ENCODE measurements at places on chromosomes 12 and 14. TPM values are rescaled to one million over a fixed set of nuclear protein-coding genes. Genes with fewer than 3 reads are reported as not detected.

DNA sequence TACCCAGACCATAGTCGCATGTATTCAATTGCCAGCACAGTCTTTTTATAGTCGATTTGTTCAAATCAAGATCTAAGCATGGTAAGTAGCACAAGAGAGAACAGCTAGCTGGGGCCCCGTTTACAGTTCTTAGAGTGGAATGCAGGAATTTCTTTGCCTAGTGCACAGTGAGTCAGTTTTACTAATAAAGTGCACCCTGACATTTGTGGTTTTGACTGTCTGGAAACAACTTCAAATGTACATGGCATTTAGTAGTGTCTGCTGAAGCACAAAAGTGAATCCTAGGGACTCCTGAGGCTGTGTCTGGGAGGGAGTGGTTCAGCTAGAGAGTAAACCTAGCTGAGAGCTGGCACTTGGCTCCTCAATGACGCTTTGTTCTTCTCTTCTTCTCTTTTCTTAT is 64.9 kb downstream of the TMX1 start:
- DNase-seq = no peak
- no peak overlapping the region for H3K4me3 ChIP-seq
- H3K27me3 ChIP-seq = no peaks in the 10 kb centered on the region
- H3K36me3 ChIP-seq = no peaks in the 10 kb centered on the region
- H3K4me1 ChIP-seq = no peaks in the 10 kb centered on the region
- H3K27ac ChIP-seq = no peak overlapping the region

GRCh38 chr12:41663598-41664265 is 475.6 kb downstream of the PDZRN4 start:
- H3K4me1 ChIP-seq = no peaks in the 10 kb centered on the region
- H3K36me3 ChIP-seq = no peaks in the 10 kb centered on the region
- DNase-seq = no peak
- H3K27me3 ChIP-seq = no peaks in the 10 kb centered on the region
- no peak overlapping the region for H3K4me3 ChIP-seq

DNA sequence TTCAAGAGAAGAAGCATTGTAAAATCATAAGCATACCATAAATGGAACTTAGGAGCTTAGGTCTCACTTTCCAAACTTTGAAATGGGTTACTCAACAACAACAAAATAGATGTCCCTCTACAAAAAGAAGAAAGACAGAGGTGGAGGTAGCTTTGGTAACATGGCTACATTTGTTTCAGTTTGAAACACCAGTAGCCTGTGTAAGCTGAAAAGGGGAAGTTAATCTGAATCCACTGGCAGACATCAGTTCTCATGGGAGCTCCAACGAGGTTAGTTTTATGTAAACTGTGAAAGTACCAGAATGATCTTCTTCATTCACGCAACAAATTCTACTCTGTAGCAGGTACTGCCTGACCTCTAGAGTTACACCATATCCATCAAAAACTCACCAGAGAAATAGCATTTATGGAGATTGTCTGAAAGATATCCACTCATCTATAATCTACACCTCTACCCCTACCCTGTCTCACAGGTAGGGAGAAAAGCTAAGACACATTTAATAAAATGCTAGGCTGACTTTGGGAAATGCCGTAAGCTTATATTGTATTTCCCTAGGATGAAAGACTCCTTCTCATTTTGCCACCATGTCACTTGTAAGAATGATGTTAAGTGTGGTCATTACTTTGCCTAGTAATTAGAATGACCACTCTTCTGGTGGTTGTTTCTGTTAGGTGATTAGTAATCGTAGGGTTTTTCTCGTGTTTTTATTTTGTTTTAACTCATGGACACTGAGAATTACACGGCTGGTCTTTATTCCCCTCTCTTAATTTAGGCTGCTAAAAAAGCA is 224.1 kb downstream of the ASCL1 start:
- no peaks in the 10 kb centered on the region for H3K27me3 ChIP-seq
- H3K4me1 ChIP-seq = no peaks in the 10 kb centered on the region
- no peak overlapping the region for H3K4me3 ChIP-seq
- H3K27ac ChIP-seq = no peak overlapping the region

PRPH gene
- 50.0 TPM for total RNA-seq

GRCh38 chr14:96362071-96362964 is 823 bp downstream of the ATG2B start:
- peak overlapping the region; percentile 100 for H3K4me3 ChIP-seq
- H3K4me1 ChIP-seq = peaks cover 12% of the 10 kb centered on the region
- no peaks in the 10 kb centered on the region for H3K36me3 ChIP-seq
- H3K27me3 ChIP-seq = no peaks in the 10 kb centered on the region
- peak; percentile 43 for DNase-seq

DNA sequence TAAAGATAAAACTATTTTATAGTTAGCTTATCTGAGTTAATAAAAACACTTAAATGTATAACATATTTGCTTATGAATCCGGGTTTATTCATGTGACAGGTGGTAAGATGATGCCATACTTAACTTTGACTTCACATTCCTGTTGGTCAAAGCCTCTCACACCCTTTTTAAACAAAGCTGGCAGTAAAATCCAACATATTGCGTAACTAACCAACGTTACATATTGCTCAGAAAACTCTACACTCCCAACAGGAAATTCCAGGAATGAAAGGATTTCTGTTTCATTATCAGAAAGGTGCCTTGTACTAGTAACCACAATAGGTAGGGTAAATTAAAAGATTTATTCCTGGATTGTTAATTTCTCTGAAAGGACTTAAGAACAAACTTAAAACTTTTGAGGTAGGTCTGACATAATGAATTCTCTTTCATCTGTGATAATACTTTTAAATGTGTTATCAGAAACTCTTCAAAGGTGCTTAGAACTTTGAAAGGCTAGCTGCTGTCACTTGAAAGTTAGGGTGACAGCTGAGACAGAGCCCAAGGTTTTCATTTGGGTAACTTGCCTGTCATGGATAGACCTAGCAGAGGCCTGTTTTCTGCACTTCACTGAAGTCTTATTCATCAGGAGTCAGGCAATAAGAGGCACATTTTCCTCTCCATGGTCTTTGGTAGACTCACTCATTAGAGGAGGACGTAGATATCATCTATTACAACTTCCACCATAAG is 23.8 kb upstream of the CATSPERB start:
- peaks cover 2% of the 10 kb centered on the region for H3K4me1 ChIP-seq
- H3K36me3 ChIP-seq = no peaks in the 10 kb centered on the region
- H3K27me3 ChIP-seq = no peaks in the 10 kb centered on the region
- no peak overlapping the region for H3K27ac ChIP-seq
- no peak overlapping the region for H3K4me3 ChIP-seq

SETD1B gene
- 23.1 TPM for total RNA-seq

C12orf60 gene
- 11.7 TPM for total RNA-seq

DNA sequence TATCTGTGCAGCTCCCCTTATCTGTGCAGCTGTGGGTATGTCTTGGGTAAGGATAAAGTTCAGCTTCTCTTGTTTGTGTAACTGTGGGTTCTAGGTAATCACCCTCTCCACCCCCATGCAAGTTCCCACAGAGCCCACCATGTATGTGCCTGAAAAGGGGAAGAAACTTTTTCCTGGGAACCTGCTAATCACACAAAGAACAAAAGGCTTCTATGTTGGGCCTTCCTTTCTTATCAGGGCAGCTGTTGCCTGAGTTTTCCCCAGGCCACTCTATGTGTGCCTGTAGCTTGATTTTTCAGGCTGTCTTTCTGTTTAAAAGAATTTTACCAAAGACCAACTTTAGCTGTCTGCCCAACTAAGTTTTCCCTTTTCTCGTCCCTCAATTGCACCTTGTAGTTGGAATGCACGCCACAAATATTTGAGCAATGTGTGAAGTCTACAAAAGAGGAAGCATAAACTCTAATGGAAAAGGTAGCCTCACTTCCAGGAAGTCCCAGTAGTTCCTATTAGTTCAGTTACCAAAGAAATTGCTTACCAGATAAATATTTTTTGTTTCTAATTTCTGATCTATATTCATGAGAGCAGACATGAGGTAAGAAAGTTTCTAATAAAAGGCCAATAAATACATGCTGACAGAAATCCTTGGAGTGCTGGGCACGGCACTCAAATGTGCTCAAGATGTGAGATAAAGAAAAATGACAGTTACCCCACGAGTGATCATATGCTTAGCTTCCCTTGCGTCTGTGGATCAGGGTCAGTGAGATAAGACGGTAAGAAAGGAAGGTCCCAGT is 2.7 kb upstream of the GALC start:
- no peak overlapping the region for H3K4me3 ChIP-seq
- peak; percentile 49 for DNase-seq
- H3K36me3 ChIP-seq = no peaks in the 10 kb centered on the region
- no peaks in the 10 kb centered on the region for H3K27me3 ChIP-seq

GRCh38 chr14:37862263-37862662 is 266.8 kb downstream of the TTC6 start:
- no peaks in the 10 kb centered on the region for H3K4me1 ChIP-seq
- H3K4me3 ChIP-seq = no peak overlapping the region
- no peaks in the 10 kb centered on the region for H3K36me3 ChIP-seq
- H3K27ac ChIP-seq = no peak overlapping the region
- no peak for DNase-seq

Measured in testis (tissue), 5 donors.